ENCODE measurements at places on chromosomes 11 and 22.

DNA sequence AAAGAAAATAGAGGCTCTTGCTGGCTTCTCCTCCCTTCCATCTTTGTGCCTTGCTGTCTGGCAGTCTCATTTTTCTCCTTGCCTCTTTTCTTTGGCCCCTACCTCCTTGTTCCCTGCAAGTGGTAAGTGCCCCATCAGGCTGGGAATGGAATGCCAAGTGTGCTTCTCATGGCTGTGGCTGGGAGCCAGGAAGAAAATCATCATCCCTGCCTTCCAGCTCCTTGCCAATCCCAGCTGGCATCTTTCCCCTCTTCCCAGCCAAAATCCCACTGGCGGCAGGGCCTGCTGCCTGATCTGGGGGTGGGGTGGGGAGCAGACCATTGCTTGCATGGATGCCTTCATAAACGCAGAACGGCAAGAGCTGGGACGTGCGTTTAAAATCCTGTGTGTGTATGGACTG is 27.0 kb upstream of the SLC25A18 start:
- no peak for DNase-seq

- no peak for DNase-seq
Measured at GRCh38 chr11:111326824-111327223, 28.5 kb downstream of the POU2AF3 start.

DNA sequence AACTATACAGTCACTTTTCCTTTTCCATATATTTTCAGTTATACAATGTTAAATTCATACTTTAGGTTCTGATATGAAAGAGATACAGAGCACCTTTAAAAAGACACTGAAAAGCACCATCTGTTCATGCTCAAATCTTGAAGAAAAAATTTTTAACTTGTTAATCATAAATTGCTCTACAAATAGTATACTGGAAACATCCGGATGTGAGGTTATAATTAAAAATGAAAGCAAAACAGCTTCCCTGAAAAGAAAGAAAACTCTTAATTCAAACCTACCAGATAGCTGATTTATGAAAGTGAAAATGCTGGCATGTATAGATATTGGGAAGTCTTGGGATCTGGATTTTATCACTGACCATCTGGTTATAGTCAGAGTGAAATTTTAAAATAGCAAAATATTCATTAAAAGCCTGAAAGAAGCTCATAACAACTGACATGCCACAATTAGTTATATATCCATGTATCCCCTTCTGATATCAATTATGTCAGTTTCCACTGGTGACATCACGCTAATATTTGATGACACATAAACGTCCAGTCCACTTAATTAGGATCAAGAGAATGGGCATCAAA is 740.0 kb downstream of the DLG2 start:
- DNase-seq = no peak

DNA sequence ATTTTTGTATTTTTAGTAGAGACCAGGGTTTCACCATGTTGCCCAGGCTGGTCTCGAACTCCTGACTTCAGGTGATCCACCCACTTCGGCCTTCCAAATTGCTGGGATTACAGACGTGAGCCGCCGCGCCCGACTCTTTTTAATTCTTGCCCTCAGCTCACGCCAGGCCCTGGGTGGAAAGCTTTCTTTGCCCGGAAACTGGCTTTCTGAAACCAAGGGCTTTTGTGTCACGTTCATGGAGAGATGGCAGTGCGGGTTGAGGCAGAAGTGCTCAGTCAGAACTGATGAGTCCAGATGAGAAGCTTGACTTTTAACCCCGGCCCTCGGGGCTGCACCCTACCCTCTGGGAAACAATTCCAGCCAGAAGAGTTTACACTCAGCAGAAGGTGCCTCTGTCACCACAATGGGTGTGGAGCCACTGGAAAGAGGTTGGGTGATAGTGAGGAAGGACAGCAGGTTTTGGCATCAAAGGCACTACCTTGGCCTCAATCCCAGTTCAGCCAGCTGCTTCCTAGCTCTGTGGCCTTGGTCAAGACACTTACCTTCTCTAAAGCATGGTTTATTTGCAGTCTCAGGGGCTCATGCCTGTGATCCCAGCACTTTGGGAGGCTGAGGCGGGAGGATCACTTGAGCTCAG is 890 bp upstream of the ARFGAP3 start:
- DNase-seq = no peak

DNA sequence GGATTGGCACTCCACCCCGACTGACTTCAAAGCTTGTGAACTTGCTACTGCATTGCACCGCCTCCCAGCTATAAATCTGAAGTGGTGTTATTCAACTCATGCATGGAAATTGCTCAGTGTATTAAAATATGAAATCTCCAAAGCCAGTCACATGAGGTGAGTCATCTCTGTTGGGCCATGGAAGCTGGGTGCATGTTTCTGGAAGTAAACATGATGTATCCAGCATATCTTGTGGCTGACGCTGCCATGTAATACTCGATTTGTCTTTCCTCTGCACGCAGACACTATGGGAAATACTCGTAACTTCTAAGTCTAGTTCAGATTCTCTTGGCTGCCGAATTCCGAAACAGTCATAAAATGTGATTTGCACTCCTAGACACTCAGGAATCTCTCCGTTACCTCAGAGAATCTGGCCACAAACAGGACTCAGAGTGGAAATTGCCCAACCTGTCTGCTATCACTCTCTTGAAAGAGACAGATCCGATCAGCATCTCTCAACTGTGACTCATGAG is 154.9 kb upstream of the MPPED2 start:
- peak; percentile 72 for DNase-seq

DNA sequence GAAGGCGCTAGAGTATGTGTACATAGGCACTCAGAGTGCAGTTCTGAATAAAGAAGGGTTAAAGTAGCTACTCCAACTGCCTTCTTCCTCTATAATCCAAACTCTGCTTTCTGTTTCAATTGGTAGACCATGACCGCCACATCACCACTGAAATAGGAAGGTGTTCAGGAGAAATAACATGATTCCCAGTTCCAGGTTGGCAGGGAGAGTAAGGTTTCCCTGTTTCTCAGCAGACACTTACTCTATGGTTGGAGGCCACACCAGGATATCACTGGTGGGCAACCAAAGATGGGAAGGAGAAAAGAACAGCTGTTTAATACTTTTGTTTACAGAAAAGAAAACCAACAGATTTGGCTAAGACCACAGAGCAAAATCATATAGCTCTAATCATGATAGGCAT is 37.9 kb downstream of the PAK1 start:
- DNase-seq = no peak

GRCh38 chr11:2510626-2511402 is 66.0 kb downstream of the KCNQ1 start:
- DNase-seq = no peak

- DNase-seq = no peak
Measured at GRCh38 chr22:50459496-50460140, 15.2 kb downstream of the SBF1 start.

DNA sequence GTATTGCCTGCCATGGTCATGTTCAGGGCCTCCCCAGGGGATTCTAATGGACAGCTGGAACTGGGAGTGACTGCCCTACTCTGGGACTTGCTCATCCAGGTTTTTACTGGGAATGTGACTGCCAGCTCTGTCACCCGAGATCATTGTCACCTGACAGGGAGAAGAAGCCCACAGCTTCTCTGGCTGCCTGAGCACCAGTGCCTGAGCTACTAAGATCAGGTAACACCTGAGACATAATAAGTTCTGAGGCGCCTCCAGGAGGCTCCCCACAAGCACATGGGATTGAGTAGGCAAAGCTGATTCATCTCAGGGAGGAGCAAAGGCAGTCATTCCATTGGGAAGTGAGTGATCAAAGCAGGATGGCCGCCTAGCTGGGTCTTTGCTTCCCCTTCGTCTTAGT is 84.2 kb upstream of the GALNT18 start:
- DNase-seq = no peak

- DNase-seq = peak; percentile 33
Measured at GRCh38 chr11:115665958-115666357, 161.7 kb upstream of the CADM1 start.

DNA sequence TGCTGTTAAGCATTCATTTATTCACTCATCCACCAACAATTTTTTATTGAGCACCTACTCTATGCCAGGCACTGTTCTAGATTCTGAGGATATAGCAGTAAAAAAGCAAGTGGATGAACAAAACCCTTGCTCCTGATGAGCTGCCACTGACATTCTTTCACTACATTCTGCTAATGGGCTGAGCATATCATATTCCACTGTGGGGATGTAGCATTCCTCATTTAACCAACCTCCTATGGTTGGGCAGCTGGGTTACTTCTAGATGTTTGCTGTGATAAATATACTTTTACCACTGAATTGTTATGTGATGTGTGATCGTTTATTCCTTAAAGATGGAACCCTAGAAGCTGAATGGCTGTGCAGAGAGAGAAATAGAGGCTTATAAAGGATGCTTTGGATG is 176.9 kb downstream of the MN1 start:
- no peak for DNase-seq

DNA sequence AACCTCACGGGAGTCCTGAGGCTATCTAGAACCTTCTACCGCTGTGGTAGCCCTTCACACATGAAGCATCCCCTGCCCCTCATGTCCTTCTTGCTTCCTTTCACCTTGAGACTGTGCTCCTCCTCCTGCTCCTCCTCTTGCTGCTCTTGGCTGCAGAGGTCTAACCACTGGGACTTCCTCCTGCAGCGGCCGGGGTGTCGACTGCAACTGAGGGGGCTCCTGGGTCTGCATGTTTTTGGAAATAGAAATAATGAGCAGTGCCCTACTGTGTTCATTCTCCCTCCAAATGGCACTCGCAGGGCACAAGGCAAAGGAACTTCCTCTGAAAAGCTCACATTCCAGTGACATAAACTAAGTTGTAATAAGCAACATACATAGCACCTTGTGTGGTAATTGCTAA is 14.8 kb downstream of the PIWIL3 start:
- no peak for DNase-seq

- DNase-seq = no peak
Measured at GRCh38 chr11:113393501-113393985, 6.0 kb downstream of the ANKK1 start.

- DNase-seq = no peak
Measured at GRCh38 chr22:27729246-27729645, 72.3 kb downstream of the MN1 start.

DNA sequence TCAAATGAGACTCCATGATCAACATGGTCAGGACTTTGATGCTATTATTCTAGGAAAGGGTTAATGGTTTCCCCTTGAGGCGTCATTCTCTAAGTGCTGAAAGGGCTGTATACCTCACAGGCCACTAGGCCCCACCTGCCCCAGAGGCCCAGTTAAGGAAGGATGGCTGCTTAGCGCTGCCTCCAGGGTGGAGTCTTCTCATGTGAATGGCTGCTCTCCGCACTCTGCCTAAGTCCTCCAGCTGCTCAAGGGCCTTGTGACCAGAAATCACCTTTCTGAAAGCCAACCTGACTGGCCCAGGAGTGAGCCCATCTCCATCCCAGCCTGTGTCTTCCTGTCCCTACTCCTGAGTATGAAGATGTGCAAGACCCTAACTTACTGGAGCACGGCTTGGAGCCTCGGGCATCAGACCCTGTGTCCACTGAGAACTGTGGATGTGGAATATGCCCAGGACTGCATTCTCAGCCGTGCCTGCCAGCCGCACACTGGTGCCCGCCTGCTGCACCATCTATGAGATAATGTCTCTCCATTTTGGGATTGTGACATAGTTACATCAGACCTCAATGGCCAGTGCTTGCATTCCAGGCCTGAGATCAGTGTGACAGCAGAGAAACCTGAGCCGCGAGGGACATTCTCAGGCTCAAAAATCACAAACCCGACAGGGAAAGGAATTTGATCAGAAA is 51.0 kb downstream of the SNX19 start:
- DNase-seq = no peak

DNA sequence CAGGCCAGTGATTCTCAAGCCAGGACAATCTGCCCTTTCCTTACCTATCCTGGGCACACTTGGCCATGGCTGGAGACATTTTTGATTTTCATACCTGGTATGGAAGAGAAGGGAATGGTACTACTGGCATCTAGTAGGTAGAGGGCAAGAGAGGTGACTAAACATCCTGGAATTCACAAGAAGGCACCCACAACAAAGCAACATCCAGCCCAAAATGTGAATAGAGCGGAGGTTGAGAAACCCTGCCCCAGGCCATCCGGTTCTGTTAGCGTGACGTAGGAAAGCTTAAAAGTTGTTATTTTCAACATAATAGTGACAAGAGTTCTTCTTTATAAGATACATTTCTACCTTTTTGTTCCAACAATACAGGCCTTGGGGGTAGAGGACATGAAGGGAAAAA is 114.9 kb upstream of the ALX4 start:
- DNase-seq = no peak

DNA sequence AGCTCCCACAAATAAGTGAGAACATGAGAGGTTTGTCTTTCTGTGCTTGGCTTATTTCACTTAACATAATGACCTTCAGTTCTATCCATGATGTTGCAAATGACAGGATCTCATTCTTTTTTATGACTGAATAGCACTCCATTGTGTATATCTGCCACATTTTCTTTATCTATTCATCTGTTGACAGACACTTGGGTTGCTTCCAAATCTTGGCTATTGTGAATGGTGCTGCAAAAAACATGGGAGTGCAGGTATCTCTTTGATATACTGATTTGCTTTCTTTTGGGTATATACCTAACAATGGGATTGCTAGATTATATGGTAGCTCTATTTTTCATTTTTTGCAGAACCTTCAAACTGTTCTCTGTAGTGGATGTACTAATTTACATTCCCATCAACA is 13.3 kb downstream of the GVQW3 start:
- no peak for DNase-seq

GRCh38 chr11:1827931-1828330 is 6.9 kb upstream of the SYT8 start:
- no peak for DNase-seq

GRCh38 chr11:8593935-8594909 is at the start of gene STK33:
Gene STK33 (minus strand): TSS chr11:8594228. CDS start chr11:8474905, 119,323 bp downstream.
- DNase-seq = peak; percentile 13

DNA sequence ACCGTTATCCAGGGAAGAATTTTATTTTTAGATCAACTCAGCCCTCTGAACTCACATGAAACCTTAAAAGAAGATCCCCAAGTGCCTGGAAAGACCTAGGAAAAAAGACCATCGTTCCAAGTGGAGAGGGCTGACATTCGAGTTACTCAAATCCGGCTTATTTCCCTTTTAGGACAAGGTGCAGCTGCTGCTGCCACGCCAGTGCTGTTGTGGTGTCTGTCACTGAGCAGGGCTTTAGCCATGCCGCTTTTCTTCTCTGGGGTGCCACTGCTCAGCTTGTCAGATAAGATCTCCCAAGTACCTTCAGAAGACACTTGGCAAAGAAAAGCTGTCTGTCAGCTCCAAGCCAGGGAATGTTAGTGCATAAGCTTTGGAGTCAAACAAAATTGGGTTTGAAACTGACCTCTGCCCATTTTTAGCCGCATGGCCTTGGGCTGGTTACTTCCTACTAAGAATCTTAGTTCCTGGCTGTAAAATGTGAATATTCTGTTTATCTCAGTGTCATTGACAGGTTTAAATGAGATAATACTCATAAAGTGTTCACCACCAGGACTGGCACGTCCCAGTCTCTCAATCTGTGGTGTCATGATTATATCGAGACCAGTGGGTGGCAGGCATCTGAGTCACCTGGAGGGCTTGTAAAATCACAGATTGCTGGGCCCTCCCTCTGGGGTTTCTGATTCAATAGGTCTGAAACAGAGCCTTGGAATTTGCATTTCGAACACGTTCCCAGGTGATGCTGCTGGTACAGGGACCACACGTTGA is 117.5 kb downstream of the PKNOX2 start:
- no peak for DNase-seq

Data from mesenchymal stem cell (in vitro differentiated cells and primary cell).